ENCODE measurements at places on chromosomes 7 and 10. TPM values are rescaled to one million over a fixed set of nuclear protein-coding genes. Genes with fewer than 3 reads are reported as not detected.
A peak's percentile ranks its signal among the peaks of the same experiment; 100 is the strongest.

Gene MYO3A
- not detected for total RNA-seq

Gene ANKRD7
- total RNA-seq, result not detected

Gene FXYD4
- total RNA-seq, result not detected

Gene PDE1C
- 1.4 TPM for total RNA-seq

Gene CYP26C1
- total RNA-seq, result not detected

GRCh38 chr10:75499556-75500160, 68.2 kb downstream of the LRMDA start:
- H3K27me3 ChIP-seq, result no peaks in the 10 kb centered on the region
- no peak overlapping the region for H3K27ac ChIP-seq
- no peak for DNase-seq
- no peak overlapping the region for H3K4me3 ChIP-seq
- no peaks in the 10 kb centered on the region for H3K36me3 ChIP-seq

DNA sequence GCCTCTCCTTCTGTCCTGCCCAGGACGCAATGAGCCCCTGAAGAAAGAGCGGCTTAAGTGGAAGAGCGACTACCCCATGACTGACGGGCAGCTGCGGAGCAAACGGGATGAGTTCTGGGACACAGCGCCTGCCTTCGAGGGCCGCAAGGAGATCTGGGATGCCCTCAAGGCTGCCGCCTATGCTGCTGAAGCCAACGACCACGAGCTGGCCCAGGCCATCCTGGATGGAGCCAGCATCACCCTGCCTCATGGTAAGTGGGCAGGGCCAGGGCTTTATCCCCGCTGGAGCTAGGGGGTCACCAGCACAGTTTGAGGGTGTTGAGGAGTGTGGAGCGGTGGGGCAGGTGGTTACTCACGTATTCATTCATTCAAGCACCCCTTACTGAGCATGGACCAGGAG, 4.7 kb upstream of the ANKRD2 start:
- no peak overlapping the region for H3K27ac ChIP-seq
- H3K36me3 ChIP-seq, result peaks cover 33% of the 10 kb centered on the region
- H3K4me3 ChIP-seq, result no peak overlapping the region
- no peak for DNase-seq
- no peaks in the 10 kb centered on the region for H3K27me3 ChIP-seq

DNA sequence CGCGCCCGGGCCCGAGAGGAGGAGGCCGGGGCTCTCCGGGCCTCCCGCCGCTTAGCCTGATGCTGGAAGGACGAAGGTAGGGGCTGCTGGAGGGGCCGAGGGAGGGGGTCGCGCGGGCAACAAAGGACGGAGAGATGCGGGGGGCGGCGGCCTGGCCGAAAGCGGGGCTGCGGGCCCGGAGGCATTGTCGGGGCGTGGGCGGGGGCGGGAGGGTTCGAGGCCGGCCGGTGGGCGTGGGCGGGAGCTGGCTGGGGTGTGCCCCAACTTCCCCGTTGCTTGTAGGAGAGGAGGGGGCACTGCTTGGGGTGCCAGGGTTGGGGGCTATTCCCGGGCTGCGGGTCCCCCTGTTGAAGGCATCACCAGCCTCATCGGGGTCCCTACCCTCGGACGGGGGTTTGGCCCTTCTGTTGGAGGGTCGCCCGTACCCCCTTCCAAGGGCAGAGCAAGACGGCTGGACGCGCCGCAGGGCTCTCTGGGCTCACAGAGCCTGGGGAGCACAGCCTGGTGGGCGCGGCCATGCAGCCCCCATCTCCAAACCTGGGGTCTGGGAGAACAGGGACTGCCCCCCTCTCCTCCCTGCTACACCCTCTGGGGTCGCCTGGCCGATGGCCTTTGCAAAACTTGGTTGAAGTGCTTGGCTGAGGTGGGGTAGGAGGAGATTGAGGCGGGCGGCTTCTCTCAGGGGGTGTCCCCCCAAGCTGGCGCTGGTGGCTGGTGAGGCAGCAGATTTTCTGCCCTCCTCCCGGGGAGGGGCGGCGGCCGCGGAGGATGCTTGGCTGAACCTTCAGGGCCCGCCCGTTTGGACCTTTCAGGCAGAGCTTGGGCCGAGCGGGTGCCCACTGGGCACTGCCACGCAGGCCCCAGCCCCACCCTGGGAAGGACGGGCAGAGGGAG, 699 bp downstream of the CLIP2 start:
- no peaks in the 10 kb centered on the region for H3K36me3 ChIP-seq
- peak; percentile 83 for DNase-seq
- H3K4me3 ChIP-seq, result peak overlapping the region; percentile 99
- H3K27ac ChIP-seq, result peak overlapping the region; percentile 82

DNA sequence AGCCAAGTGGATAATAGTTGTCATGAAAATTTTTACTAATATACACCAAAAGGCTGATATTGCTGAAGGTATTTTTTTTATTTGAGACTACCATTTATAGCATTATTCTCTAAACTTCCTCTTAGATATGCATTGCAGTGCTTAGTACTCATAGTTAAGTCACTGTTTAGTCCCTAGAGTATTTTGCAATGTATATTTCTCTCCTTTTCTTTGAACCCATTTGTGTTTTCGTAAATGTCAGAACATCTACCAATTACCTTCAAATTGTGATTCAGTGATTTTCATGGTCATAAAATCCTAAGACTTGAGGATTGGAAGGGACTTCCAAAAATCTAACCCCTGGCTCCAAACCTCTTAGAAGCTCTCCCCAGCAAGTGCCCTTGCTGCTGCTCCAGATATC, 21.5 kb upstream of the CYP26C1 start:
- peaks cover 4% of the 10 kb centered on the region for H3K4me1 ChIP-seq
- no peak overlapping the region for H3K4me3 ChIP-seq
- H3K27ac ChIP-seq, result no peak overlapping the region
- DNase-seq, result no peak
- H3K36me3 ChIP-seq, result no peaks in the 10 kb centered on the region

GRCh38 chr7:154967401-154967955, 35.4 kb downstream of the PAXIP1 start:
- H3K4me1 ChIP-seq, result no peaks in the 10 kb centered on the region
- H3K36me3 ChIP-seq, result peaks cover 26% of the 10 kb centered on the region
- no peak overlapping the region for H3K4me3 ChIP-seq
- DNase-seq, result no peak

DNA sequence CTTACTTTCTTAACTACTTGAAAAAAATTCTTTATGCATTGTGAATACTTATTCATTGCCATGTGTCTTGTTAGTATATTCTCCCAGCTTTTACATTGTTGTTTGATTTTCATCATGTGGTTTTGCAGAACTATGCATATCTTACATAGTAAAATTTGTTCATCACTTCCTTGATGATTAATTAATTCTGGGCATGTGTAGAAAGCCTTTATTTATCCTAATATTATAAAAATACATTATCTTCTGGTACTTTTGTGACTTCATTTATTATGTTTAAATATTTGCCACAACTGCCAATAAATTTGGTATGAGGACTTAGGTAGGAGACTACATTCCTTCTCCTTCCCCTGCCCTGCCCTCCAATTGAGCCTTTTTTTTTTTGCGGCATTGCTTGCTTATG, 166.0 kb upstream of the ZNF32 start:
- H3K27me3 ChIP-seq, result no peaks in the 10 kb centered on the region
- peaks cover 34% of the 10 kb centered on the region for H3K4me1 ChIP-seq
- H3K27ac ChIP-seq, result no peak overlapping the region
- no peaks in the 10 kb centered on the region for H3K36me3 ChIP-seq
- DNase-seq, result no peak

GRCh38 chr10:670038-670437, 19.4 kb downstream of the DIP2C start:
- H3K4me3 ChIP-seq, result no peak overlapping the region
- DNase-seq, result no peak
- peaks cover 5% of the 10 kb centered on the region for H3K4me1 ChIP-seq
